ENCODE measurements at places on chromosomes 11 and 22.

DNA sequence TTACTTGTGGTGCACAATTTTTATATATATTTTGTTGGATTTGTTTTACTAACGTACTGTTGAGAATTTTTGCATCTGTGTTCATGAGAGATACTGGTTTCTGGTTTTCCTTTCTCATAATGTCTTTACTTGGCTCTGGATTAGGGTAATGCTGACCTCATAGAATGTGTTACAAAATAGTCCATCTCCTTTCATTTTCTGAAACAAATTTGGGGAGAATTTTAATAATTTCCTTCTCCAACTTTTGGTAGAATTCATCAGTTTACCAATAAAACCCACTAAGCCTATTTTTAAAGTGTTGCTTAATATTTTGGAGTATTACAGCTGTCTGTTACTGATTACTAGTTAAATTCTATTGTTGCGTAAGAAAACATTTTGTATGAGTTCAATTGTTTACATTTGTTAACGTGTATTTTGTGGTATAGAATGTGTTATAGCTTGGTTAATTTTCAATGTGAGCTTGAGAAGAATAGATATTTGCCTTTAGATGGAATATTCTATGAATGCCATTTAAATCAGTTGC is 11.5 kb downstream of the TRIM22 start:
- DNase-seq = no peak

GRCh38 chr22:50298937-50299784 is 8.3 kb downstream of the PLXNB2 start:
- no peak for DNase-seq

DNA sequence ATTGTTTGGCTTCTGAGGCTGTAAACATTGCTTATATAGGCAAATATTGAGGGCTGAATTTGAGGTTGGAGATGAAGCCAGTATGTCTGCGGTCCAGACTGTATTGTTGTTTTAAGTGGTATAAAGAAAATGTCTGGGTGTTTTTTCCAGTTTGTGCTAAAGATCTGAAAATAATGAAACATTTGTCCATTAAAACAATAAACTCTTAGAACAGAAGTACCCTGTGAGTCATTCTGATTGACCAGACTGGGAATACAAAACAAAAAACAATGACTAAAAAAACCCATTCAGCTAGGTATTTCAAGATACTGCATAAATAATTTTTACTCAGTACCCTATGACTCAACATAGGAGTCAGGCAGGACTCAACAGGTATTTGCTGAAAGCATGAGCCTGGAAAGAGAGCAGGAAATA is 20.4 kb downstream of the ALKBH8 start:
- peak; percentile 25 for DNase-seq

DNA sequence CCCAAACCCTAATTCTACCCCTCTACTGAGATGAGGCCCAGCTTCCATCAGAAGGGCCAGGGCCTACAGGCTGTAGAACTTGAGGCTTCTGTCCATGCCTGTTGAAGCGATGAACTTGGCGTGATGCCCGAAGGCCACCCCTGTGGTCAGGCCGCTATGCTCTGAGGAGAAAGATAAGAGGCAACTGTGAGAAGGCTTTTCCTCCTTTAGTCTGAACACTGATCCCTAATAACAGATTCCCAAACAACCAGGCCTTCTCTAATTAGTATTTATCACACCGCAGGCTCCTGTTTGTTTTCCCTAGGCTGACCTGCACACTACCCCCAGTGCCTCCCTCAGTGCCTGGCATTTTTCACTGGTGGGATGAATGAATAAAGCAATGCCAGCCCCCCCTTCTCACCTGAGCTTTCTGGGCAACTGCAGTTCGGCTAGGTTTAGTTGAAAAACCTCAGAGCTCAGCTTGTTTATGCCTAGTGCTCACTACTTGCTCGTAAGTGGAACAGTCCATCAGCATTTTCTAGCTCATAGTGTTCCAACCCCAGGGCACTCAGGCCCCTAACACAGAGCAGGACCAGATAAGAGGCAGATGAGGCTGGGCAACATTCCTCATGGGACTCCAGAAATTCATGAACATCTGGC is 15.2 kb downstream of the PRPF19 start:
- DNase-seq = no peak

DNA sequence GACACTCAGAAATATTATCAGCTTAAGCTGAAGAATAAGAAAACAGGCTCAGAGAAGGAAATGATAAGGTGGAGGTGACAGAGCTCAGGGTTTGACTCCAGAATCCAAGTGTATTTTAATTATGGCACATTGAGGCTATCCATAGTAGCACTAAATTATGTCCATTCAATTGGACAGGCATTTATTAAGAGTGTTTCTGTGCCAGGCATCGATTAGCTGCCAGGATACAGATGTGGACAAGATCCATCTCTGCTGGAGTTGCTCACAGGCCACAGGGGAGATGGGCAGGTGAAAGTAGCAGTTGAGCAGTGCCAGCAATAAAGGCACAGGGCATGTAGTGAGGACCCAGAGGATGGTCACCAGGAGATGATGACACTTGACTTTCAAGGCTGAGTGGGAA is 592.5 kb downstream of the INSC start:
- DNase-seq = no peak

- no peak for DNase-seq
Observed at GRCh38 chr11:123674297-123674696, 19.9 kb upstream of the SCN3B start.

DNA sequence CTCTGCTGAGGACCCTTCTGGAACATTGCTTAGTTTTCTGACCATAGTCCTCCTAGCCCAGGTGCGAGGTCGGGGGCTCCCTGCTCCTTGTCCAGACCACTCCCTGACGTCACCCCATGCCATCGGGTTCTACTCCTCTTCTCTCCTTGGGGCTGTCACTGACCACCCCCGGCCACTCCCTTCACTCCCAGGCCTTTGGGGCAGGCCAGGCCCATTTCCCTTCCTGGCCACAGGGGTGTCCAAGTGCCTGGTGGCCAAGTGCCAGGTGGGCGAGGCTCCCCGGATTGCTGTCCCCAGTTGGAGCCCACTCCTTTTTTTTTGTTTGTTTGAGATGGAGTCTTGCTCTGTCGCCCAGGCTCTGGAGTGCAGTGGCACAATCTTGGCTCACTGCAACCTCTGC is 19.5 kb downstream of the MRGPRD start:
- DNase-seq = no peak

GRCh38 chr11:59801160-59801706 is 9.3 kb downstream of the MRPL16 start:
- no peak for DNase-seq

DNA sequence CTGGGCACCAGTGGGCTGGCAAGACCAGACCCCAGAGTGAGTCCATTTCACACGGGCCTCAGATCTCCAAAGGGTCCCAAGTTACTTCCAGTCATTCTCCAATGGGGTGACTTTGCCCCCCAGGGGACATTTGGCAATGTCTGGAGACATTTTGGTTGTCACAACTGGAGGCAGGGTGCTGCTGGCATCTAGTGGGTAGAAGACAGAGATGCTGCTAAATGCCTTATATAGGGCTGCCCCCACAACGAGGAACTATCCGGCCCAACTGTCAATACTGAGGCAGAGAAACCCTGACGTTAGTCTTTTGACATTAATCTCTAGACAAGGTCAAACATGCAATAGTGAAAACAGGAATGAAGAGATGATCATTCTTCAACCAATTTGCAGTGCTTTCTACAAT is 6.4 kb downstream of the RTN4RL2 start:
- no peak for DNase-seq

- peak; percentile 91 for DNase-seq
Observed at GRCh38 chr11:130652671-130653335, 204.4 kb downstream of the ADAMTS15 start.

- DNase-seq = peak; percentile 29
Observed at GRCh38 chr11:48055292-48056132, 75.2 kb downstream of the PTPRJ start.

- no peak for DNase-seq
Observed at GRCh38 chr11:111642542-111642941, 40.3 kb downstream of the SIK2 start.

DNA sequence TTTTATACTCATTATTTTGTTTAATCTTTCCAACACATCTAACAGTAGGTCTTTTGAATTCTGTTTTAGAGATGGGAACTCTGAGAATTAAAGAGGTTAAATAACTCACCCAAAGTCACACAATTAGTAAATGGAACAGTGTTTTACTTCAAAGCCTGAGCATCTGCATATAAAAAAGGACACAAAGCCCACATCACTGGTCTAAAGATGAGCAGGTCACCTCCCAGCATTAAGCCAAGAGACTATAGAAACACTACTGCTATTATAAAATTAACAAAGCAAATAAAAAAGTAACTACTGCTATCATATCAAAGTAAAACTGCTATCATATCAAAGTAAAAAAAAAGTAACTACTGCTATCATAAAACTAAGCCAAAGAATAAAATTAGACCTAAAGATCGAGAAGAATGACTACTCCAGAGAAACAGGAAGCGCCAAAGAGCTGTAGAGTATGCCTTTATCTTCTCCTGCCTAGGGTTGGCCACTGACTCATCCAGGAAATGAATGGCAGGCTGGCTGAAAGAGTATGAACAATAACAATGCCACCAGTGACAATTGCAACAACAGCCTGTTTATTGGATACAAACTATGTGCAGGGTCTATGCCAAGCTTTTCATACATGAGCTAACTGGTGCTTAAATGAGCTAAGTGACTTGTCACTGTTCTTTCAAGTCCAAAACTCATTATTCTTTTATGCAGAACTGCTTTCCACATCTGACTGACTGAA is 1153.0 kb upstream of the TENM4 start:
- DNase-seq = peak; percentile 0

DNA sequence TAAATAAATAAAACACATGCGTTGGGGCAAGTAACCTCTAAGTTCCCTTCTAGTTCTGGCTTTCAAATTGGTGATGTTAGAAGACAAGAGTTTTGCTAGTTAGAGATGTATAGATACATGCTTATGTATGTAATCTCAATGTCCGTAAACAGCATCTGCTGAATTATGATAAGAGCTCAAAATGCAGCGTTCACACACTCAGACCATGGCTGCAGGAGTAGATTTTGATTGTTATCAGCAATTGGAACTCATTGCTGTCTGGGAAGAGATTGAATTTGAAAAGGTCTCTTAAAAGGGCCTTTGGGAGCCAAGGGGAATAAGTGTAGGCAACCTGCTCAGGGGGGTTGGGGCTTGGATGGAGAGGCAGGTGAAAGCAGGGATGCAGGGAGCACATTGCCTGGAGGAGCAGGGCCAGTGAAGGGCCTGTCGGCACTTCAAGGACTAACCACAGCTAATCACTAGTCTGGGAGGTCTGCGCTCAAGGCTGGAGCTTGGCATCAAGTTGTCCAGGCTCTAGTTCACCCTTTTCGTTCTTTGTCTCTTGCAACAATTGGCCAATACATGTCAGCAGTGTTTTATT is 2.7 kb upstream of the RAG1 start:
- DNase-seq = no peak

GRCh38 chr22:49564666-49565515 is 262.8 kb downstream of the BRD1 start:
- DNase-seq = no peak

DNA sequence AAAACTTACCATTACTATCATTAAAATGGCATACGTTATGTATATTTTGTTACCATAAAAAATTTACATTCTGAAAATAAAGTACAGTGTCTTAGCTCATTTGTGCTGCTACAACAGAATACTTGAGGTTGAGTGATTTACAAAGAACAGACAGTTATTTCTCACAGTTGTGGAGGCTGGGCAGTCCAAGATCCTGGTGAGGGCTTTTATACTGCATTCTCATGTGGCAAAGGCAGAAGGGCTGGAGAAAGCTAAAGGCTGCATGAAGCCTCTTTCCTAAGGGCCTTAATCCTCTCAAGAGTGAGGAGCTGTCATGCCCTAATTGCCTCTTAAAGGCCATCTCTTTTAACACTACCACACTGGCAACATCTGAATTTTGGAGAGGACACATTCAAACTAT is 13.3 kb downstream of the GGTLC2 start:
- DNase-seq = no peak

DNA sequence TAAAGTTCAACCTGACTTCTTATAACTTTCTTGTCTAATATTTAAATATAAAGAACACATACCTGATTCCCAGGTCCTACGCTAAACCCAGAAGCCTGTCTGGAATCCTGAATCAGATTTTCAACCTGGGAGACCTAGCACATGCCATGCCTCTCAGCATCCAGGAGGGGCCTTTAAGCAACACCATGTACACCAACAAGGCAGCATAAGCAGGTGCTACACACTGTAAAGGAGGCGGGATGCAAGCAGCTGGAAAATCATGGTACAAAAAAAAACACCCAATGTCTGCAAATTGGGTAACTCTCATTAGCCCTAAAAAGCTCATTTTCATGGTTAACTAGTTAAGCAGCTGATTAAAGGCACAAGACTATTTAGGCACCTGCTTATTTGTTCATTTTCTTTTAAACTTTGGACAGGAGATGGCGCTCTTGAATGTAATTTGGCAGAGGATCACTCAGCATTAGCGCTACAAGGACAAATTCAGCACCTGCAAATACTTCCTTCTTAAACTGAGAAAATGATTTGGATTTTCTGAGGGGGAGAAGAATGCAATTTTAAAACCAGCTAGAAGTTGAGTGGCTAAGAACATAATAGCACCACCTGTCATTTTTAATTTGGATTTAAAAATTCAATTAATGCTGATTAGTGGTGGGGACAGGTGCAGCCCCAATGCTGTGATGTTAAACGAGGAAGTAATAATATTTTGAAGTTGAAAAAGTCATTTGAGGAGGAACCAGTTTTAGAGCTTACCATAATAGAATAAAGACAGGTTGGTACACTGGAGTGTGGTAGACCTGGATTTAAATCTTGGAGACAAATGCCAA is 104.0 kb downstream of the FAR1 start:
- peak; percentile 11 for DNase-seq

DNA sequence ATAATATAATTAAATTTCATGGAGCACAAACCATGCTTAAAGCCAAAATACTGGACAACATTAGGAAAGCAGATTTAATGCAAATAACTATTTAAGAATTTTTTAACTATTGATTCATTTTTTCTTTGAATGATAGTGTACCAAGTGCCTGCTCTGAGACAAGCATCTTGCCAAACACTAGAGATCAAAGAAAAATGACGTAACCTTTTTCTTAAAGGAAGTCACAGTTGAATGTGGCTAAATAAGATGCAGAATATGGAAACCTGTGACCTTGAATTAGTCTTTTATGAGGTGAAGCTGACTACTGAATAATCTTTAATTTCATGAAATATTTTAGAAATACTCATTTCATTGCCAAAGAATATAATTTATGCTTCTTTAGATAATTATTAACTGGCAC is 104.0 kb downstream of the MSANTD4 start:
- no peak for DNase-seq

- no peak for DNase-seq
Observed at GRCh38 chr11:19660076-19660475, 52.6 kb upstream of the NAV2 start.

All from skeletal muscle cell (primary cell).